Activated gamma-delta T cell treated with anti-CD3 and anti-CD28 coated beads, Interleukin-2, amount 50 U/mL, for 16 hours (primary cell): ENCODE measurements at places on chromosomes 3 and 15.
A peak's percentile ranks its signal among the peaks of the same experiment; 100 is the strongest.

GRCh38 chr3:62287392-62287927 lies 85.9 kb downstream of the FEZF2 start:
- no peak for DNase-seq

- DNase-seq, result no peak
Observed at GRCh38 chr3:48122504-48122903, 65.7 kb downstream of the CDC25A start.

GRCh38 chr15:73965758-73966113 lies 26.4 kb downstream of the STOML1 start:
- no peak for DNase-seq

DNA sequence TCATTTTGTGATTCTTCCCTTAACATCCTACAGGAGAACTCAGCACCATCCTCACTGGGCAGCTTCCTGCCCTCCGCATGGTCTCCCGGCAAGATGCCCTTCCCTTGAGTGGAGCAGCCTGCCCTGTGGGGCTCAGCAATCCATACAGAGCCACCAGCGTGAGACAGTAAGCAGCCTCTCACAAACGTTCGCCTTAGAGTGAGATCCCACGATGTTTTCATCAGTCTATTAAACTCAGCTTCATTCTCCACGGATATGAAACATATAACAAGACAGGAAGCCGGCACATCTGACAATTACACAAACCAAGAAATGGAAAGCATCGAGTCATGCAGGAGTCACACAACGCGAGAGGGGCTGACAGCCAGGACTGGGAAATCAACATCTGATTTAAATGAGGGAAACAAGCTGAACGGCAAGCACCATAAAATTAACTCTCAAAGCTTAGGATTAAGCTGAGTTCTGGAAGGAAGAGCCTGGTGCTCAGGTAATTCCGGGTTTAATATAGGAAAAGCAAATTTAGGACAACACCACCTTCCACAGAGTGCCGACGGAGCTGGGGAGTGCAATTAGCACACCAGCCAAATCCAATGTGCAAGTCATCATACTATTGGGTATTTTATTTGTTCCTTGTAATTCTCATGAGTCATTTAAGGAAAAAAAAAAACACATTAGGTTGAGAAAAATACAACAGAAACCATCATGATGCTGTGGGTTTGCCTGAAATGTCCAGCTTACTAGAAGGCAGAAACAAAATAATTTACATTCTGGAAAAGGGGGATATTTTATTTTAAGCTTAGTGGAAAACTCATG lies 272.0 kb downstream of the OCA2 start:
- no peak for DNase-seq

DNA sequence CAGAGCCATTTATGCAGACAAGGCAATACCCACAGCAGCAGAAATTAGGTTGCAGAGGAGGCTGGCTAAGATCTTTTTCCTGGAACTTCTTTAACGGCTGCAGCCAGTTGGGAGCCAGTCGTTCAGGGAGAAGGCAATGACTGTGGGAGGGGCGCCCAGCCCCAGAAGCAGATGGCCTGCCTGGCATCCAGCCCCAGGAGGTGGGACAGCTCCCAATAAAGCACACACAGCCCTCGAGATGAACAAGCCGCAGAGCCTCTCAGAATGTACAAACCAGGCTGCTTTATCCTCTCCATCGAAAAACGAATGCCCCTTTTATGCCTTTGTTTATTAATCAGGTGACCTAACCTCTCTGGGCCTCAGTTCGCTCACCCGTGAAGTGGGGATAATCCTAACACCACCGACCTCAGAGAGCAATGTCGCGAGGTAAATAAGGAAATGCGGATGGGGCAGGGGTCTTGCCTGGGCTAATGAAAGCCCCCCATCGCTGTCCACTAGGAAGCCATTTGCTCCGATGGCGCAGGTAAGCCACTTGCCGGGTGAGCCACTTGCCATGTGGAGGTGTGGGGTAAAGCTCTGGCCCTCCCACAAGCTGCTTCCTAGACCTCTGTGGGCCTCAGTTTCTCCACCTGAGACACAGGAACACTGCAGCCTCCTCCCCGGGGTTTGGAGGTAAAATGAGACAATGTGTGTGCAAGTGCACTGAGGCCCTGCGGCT lies 35.8 kb downstream of the MGLL start:
- DNase-seq, result no peak

DNA sequence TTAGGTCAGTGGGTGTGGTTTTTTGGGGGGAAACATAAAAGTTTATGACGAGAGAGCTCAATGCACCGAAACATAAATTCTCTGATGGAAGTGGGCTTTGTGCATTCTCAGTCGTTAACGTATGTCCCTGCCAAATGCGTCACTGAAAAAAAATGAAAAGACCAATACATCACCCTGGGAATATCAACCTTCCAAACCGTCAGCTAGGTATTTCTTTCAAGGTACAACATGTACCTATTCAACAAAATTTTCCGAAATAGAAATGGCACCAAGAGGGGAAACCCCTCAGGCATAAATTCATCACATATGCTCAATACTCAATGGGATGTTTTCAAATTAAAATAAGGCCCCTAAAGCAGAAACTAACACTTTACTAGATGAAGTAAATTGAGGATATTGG lies 266.6 kb upstream of the SUCLG2 start:
- no peak for DNase-seq

- no peak for DNase-seq
Observed at GRCh38 chr3:115146032-115146417, 1.1 kb downstream of the ZBTB20 start.

DNA sequence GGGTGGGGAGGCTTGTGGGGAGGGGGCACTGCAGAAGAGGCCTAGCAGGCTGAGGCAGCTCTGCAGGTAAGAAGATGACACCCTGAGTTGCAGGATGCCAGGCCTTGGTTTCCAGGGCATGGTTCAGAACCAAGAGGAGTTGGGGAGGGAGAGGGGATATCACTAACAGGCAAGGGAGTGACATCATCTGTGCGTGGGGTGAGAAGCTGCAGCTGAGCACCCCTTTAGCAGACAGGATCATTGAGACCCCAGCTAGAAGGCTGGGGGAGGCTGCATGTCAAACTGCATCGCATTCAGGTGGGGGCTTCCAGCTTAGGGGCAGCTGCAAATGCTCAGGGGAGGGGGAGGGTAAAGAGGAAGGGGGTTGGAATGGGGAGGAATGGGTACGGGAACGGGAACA lies 23.0 kb downstream of the CACNA2D2 start:
- no peak for DNase-seq

DNA sequence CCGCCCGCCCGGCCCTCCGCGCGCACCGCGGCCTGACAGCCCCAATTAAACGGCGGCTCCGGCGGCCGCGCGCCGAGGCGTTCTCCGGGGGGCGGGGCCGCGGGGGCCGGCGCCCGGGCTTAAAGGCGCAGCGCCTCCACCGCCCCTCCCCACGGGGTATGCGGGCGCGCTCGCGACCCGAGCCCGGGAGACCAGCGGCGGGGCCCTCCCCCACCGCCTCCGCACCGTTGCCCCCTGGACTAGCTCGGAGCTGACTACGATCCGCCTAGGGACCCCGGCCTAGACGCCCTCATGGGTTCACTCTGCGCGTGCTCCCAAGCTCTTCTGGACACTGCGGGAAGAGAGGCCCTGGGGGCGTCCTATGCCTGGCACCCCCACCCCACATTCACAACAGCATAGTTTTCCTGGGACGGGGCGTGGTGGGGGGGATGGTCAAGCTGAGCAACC lies at the start of gene DUSP7:
TSS of gene DUSP7 (minus strand) at position 51 of the 447 bp plus-strand sequence. CDS start 205 bp downstream, outside the sequence.
- peak; percentile 44 for DNase-seq

DNA sequence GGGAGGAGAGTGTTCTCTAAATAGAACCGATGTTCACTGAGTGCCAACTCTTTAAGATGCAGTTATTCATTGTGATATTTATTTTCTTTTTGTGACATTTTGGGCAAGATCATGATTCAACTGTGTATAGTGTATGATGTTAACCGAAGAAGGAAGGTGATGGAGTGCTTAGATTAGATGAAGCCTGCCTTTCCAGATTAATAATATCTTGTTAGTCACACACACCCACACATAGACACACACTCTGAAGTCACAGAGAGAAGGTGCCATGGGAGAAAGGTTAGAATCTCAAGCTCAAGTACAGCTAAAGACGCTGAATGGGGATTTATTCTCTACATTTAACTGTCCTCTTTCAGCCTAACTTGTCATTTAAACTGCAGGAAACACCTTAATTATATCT lies 77.0 kb downstream of the SLC9A9 start:
- no peak for DNase-seq

DNA sequence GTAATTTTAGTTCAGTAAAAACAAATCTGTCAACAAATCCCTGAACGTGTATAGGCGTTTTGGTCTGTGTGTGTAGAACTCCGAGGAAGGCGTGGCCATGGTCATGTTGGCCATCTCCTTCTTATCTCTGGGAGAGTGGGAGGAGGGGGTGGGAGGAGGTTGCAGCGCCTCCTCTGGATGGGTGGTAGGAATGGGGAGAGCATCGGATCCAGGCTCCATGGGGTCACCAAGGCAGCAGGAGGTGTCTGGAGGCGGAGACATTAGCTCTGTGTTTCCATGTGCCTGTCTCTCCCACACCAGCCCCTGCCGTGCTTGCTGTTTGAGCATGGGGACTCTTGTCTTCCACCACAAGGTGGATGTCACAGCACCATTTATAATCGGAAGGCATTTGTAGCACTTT lies 34.5 kb upstream of the TRPM1 start:
- no peak for DNase-seq
